Stimulated activated CD8-positive, alpha-beta memory T cell treated with anti-CD3 and anti-CD28 coated beads, Interleukin-4, amount 100 ng/mL, for 48 hours (primary cell): ENCODE measurements at places on chromosomes 7 and 10.

- no peak for DNase-seq
These were observed 9.2 kb upstream of the ZNF22 start for GRCh38 chr10:44991571-44991970.

GRCh38 chr10:15763006-15763405 lies 43.3 kb upstream of the ITGA8 start:
- DNase-seq: no peak

- no peak for DNase-seq
These were observed 10.9 kb downstream of the ATG9B start for GRCh38 chr7:151013356-151013732.

GRCh38 chr10:44774676-44775401 lies 136.3 kb upstream of the TMEM72 start:
- DNase-seq: no peak

DNA sequence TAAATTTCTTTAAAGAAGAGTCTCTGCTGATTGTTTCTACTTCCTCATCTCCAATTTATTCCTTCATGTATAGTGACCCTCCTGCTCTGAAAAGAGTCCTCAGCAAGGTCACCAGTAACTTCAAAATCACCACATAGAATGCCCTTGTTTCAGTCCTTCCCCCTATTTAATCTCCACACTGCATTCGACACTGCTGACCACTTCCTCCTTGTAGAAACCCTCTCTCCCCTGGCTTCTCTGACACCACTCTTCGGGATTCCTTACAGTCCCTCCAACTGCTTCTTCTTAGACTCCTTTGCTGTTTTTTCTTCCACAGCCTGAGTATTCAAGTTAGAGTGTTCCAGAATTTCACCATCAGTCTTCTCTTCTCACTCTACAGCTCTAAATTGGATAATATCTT lies 89.5 kb downstream of the VPS41 start:
- DNase-seq: no peak

DNA sequence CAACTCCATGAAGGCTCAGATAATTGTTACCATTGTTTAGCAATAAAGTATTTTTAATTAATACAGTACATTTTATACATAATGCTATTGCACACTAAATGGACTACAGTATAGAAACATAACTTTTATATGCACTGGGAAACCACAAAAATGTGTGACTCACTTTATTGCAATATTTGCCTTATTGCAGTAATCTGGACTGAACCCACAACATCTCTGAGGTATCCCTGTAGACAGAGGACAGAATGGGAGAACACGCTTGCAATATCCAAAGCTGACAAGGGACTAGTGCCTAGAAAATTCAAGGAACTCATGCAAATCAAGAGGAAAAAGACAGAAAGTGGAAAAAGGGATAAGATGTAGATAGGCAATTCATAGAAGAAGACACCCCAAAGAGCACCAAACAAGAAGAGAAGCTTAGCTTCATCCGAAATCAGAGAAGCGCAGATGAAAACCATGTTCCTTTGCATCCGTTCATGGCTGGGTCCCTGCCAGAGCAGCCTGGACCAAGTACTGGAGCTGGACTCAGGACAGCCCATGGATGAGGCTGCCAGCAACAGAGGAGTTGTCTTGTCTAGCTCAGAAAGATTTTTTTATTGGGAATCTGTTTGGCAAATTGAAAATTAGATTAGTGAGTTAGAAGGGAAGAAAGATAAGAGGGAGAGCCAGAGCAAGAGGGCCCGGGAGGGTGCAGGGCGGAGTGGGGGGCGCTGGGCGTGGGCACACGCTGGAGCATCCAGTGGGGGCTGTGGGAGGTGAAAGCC lies 16.0 kb upstream of the GALNTL5 start:
- DNase-seq: no peak

- DNase-seq: no peak
These were observed 119.2 kb upstream of the ANK3 start for GRCh38 chr10:60508831-60509230.

GRCh38 chr7:120189623-120190022 lies 83.4 kb upstream of the KCND2 start:
- no peak for DNase-seq

DNA sequence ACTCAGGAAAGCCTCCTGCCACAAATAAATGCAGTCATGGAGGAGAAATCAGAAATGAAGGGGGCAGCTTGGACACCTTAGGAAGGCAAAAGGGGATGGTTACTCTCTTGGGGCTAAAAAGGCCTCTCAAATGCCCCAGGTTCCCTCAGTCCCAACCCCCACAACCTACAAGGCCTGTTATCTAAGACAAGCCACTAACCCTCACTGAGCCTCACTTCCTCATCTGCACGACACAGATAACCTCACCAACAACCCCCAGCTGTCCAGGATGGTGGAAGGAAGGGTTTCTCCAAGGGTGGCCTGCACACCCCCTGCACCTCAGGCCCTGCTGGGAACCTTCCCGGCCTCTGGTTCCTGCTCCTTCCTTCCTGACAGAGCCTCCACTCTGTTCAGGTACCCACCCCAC lies 29.2 kb downstream of the SORBS1 start:
- DNase-seq: no peak

- no peak for DNase-seq
These were observed 158.4 kb upstream of the PDE1C start for GRCh38 chr7:32228601-32229000.

DNA sequence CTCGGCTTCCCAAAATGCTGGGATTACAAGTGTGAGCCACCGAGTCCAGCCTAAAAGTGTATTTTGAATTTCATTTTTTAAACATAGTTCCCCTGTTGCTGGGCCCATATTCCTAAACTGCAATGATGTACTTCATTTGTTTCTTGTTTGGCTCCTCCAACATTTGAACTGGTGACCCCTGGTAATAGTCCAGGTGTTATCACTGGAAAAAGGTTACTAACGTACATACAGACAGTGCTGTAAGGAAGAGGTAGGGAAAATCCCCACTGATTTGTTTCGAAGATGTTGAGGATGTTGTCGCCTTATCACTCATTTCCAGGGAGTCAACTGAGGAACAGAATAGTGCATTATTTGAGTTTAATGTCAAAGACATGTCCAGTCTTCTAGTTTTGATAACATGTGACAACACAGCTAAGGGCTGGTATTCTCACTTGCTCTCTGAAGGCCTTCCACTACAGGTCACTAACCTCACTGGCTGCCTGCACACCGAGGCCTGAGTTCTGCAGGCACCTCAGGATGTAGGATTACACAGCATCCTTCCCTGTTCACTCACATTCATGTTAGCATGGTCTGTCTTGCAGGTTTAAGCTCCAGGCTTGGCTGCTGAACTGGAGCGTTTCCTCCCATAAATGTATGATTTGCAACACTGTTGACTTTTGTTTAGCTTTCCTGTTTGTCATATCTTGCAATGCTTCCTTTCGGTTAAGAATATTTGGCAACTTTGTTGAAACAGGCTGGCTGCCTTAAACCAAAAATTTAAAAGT lies 362.8 kb downstream of the INHBA start:
- DNase-seq: no peak

- no peak for DNase-seq
These were observed 181.0 kb upstream of the MDFIC start for GRCh38 chr7:114740941-114741340.

DNA sequence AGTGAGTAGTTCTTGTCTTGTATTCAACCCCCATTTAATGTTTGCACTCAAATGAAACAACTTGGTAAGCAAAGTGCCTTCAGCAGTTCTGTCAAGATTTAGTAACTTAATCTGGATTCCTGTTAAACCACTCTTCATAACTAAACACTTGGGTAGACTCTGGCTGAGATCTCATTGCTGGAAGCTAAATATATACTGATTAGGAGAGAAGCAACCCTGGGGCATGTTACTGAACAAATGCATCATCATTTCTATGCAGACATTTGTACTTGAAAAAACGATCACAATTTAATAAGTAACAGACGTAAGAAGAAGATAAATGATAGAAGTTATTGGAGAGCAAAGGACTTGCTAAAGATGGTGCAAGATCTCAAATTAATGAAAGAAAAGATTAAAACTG lies 308.4 kb upstream of the POM121L12 start:
- no peak for DNase-seq

DNA sequence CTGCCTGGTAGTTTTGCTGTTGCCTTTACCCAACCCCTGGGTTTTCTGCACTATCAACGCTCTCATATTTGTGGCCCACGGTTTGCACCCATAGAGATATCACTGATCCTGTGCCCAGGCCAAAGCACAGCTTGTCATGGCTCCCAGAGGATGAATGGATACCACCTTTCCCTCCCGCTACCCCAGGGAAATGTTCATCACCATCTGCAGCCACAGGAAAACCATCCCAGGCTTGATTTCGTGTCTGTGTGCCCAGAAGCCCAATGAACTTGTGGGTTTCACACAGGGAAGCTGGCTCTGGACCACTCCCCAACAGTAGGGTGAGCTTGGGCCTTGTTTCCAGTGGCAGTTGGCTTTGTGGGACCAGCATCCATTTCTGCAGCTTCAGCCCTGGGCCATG lies 143.1 kb upstream of the GDF10 start:
- no peak for DNase-seq

GRCh38 chr7:42611961-42612360 lies 299.9 kb downstream of the C7orf25 start:
- DNase-seq: no peak

- no peak for DNase-seq
These were observed 90.7 kb downstream of the LRRC4 start for GRCh38 chr7:127940381-127941160.

- DNase-seq: no peak
These were observed 289.5 kb upstream of the AOAH start for GRCh38 chr7:37013771-37014170.

- DNase-seq: no peak
These were observed 267.9 kb upstream of the LRGUK start for GRCh38 chr7:133859231-133859630.

DNA sequence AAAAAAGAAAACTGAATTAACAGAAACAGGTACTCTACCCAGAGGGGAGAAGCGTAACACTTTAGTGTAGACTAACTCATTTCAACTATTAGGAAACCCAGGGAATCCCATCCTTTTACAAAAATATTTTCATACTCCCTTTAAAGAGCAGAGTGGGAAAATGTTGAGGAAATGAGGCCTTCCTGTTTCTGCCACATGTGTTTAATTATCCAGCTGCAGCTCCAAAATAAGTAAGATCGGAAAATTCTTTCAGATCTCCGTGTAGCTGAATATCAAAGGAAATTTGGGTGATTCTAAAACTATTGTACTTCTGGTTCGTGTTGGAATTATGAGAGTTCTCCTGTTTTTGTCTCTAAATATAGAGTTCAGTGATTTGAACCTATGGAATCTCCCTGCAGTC lies 58.0 kb upstream of the CAV2 start:
- no peak for DNase-seq

DNA sequence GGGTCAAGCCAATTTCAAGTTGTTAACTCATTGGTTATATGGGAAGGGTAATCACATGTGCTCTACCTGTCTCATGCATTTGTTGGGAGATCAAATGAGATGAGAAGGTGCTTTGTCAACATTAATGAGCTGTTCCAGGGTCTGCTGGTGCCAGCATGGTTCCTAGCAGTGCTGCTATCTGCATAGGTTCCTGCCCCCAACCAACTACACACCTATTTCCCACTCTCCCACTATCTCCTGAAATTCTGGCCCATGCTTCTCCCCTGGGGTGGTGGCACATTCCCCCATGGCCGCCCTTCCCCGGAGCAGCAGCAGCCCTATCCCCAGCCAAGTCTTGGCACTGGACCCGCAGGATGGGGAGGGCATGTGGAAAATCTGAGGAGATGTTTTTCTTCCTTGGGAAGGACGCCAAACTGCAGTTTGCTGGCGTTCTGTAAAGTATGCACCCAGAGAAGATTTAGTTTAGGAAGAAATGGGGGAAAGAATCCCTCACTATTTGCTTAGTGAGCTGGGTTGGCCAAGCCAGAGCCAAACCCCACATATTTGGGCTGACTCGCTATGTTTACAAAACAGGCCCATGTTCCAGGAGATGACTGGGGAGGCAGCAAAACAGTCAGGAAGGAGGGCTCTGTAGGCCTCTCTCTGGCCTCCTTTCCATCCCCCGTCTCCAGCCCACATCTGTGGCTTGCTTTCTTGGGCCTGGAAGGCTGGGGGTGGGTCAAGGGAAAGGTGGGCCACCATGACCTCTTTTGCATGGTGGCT lies 42.5 kb downstream of the PPP1R3C start:
- no peak for DNase-seq

DNA sequence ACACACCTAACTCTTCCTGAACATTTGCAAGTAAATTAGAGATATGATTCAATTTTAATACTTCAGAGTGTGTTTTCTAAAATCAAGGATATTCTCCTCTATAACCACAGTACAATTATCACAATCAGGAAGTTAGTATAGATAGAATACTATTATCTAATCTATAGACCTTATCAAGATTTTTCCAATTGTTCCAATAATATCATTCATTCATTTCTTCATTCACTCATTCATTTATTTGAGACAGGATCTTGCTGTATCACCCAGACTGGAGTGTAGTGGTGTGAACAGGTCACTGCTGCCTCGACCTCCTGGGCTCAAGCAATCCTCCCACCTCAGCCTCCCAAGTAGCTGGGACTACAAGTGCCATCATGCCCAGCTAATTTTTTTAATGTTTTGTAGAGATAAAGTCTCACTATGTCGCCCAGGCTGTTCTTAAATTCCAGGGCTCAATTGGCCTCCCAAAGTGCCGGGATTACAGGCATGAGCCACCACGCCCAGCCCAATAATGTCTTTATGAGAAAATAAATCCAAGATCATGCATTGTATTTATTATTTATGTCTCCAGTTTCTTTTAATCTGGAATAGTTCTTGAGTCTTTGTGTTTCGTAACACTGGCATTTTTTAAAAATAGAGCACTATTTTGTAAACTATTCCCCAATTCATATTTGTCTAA lies 10.6 kb upstream of the MRPS16 start:
- no peak for DNase-seq

GRCh38 chr10:116853287-116853686 lies 4.0 kb downstream of the ENO4 start:
- DNase-seq: no peak
